ENCODE measurements at places on chromosomes 12 and 14.

DNA sequence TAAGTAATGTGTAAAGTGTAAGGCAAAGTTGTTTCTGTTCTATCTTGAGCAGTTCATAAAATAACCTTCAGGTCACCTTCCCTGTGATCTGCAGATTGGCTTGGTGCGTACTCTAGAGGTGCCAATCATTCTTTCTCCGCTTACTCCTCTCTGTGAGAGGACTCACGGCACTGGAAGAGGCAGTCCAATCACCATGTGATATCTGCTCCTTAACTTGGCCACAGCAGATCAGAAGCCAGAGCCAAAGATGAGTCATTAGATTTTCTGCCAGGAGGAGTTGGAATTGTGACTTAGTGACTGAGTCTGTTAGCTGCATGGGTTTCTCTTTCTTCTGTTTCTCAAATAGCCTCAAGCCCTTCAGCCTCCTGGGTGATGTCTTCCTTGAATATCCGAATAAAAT lies 165.5 kb downstream of the SLC41A2 start:
- DNase-seq, result no peak

DNA sequence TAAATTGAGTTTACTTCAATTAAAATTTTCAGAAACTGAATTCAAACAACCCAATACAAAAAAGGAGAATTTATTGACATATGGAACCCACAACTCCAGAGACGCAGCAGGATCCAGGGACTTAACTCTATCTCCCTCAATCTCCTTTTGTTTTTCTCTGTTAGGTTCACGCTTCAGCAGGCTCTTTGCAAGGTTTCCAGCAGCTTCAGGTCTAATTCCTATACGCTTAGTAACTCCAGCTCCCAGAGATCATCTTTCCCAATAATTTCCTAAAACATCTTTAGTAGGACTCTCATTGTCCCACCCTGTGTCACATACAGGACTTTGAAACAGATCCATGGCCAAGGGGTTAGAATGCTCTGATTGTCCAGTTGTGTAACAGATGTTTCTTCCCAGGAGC lies 175.2 kb downstream of the RMST start:
- DNase-seq, result no peak

DNA sequence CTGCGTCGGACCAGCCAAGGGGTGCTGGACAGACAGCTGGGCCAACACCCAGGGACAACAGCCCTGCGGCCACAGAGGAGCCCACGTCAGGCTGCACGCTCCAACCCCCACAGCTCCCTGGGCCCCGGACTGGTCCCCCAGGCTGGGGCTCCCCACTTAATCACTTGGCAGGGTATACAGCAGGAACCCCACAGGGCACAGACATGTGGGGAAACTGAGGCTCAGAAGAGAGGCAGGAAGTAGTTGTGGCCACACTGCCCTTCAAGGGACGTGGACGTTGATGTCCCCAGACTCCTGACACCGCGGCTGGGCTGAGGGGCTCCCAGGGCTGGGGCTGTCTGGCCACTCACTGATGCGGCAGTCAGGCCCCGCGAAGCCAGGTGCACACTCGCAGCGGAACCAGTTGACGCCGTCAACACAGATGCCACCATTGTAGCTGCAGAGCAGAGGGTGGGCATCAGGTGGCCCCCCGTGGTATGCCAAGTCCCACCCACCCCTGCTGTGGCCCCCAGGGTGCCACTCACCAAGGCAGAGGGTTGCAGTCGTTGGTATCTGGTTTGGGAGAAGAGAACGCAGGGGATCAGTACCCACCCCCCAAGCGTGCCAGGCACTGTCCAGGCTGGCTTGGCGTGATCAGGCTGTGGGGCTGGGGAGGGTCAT lies 21.5 kb downstream of the JAG2 start:
- no peak for DNase-seq

- no peak for DNase-seq
These were observed 527.1 kb upstream of the FLRT2 start for GRCh38 chr14:85002846-85003245.

- DNase-seq, result no peak
These were observed 373.1 kb downstream of the SOX5 start for GRCh38 chr12:23576372-23576771.

DNA sequence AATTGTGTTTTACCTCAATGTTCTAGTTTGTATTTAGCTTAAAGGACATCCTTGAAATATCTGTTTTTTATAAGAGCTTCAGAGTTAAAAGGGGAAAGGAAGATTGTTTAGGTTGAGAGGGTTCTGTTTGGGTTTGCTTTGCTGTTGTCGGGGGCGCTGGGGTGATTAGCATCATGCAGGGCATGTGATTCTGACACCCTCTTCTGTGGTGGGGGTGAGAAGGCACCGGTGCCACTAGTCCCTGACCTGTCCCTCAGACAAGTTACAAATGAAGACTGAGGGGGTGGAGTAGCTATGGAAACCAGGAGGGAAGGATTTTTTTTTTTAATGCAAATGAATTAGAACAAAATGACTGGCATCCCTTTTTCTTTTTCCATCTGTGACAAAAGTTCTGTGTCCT lies 291.3 kb downstream of the RPAP3 start:
- DNase-seq, result no peak
